ENCODE measurements at places on chromosomes 5 and 9.

DNA sequence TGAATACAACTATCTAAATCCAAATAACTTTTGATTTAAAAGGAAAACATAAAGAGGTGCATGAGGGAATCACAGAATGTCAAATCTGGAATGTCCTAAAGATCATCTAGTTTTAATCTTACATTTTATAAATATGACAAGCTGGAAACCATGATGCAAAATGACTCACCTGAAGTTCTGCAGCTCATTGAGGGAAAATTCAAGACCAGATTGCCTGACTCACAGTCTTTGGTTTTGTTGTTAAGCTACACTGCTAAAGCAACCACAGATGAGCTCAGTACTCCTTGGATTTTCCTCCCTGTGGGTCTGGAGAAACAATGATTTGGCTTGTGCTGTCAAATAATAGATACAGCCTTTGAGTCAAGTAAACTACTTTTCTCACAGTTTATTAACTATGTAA is 19.1 kb upstream of the EDIL3 start:
- DNase-seq: no peak

DNA sequence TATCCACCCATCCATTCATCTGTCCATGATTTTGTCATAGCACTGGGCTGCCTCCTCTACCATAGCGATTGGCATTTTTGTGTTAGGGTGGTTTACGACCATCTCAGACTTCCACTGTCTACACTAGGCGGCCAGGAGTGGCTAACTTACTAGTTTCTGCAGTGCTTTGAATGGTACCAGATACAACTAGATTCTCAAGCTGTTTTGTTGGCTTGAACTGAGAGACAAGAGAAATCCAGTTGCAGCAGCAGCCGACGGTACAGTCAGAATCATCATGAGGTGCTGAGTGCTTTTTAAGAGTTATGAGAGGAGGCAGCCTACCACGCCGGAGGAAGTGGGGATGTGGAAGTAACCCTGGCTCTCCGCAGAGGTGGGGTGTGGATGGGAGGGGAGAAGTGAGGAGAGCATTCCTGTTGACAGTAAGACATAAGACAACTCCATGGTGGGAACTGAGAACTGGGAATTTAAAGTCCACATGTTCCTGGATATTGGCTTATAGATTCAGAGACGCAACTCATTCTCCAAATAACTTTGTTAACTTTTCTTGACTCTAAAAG is 27.9 kb downstream of the COL5A1 start:
- no peak for DNase-seq

GRCh38 chr5:111606194-111606593 is 93.9 kb upstream of the STARD4 start:
- DNase-seq: no peak

DNA sequence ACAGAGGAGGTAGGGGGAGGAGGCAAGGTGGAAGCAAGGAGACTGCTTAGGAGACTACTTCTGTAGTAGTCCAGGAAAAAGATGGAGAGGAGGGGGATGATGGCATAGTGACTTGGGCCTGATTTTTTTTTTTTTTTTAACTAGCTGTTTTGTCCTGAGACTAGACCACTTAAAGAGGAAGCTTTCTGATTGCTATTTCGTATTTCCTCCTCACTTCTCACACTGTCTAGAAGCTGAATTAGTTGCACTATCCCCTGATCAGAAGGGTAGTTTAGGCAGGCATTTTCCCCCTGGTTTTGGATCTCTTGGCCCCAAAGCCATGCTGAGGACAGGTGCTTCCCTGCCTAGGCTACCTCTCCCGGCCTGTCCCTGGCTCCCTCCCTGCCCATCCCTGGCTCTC is 14.9 kb downstream of the LARP1 start:
- no peak for DNase-seq

DNA sequence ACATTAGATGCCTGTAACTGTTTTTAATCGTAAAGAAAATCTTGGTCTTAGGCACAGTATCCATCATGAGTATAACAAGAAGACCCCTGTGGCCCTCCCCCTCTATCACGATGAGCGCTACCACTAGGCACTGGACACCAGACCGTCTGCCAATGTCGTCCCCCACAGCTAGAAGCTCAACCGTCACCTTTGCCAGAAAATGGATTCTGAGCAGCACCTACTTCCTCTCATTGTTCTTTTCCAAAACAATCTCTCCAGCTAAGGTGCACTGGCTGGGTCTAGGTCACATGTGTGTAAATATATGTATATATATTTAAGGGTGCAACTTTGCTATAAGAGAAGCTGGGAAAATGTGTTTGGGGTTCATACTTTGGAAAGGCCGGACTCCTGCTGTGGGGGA is 15.7 kb upstream of the SSBP2 start:
- no peak for DNase-seq

DNA sequence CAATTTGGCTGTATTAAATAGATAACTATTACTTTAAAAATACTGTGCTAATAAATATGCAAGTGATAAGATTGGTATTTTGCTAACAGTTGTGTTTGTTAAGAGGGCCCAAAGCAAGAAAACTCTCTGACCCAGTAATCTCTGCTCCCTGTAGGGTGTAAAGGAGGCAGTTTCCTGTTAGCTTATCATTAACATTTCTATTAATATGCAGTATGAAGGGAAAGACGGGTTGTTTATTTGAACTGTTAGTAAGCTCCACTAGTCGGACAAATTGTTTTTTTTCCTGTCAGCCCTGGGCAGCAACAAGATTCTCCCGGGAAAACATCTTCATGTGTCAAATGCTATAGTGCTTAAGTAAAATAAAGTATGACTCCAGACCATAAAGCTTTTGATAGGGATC is 35.6 kb downstream of the ERP44 start:
- DNase-seq: no peak

DNA sequence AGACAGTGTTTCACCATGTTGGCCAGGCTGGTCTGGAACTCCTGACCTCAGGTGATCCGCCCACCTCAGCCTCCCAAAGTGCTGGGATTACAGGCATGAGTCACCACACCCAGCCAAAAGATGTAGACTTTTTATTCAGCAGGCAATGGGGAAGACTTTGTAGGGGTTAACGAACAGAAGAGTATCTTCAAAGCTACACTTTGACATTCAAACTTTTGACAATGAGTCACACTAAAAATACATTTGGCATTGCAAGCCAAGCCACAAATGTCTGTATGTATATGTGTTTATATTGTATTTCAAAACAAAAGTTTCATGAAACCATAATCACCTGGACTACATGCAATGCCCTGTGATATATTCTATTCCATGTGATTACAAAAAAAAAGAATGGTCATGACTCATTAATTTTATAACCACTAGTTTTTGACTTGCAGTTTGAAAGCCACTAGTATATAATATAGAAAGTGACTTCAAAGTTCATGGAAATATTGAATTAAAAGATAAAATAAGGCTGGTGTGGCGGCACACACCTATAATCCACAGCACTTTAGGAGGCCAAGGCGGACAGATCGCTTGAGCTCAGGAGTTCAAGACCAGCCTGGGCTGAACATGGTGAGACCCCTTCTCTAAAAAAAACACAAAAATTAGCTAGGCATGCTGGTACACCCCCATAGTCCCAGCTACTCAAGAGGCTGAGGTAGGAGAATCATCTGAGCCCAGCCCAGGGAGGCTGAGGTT is 8.3 kb downstream of the DIMT1 start:
- no peak for DNase-seq

DNA sequence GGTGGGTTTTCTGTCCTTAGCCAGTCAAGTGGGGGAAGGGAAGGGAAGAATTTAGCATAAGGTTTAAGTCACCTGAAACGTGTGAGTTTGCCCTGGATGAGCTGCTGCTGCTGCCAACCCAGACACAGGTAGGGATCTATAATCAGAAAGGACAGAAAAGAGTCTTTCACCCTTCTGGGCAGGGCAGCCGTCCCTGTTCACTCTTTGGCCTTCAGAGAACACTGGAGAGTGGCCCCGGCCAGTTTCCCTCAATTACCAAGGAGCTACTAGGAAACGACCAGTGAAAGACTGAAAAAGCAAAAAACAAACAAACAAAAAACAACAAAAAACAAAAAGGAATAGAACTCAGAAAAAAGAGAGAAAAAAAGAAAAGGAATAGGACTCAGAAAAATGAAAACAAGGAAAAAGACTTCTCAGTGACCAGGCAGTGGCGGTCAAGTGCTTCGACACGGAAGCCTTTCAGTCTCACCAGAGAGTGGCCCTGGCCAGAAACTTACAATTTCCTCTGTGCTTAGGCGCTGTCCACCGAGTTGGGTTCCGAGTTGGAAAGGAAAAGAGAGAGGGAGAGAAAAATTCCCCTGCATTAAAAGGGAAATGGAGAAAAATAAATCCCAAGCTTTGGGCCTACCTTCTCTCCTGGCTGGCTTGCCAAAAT is 2.5 kb upstream of the GM2A start:
- DNase-seq: no peak

DNA sequence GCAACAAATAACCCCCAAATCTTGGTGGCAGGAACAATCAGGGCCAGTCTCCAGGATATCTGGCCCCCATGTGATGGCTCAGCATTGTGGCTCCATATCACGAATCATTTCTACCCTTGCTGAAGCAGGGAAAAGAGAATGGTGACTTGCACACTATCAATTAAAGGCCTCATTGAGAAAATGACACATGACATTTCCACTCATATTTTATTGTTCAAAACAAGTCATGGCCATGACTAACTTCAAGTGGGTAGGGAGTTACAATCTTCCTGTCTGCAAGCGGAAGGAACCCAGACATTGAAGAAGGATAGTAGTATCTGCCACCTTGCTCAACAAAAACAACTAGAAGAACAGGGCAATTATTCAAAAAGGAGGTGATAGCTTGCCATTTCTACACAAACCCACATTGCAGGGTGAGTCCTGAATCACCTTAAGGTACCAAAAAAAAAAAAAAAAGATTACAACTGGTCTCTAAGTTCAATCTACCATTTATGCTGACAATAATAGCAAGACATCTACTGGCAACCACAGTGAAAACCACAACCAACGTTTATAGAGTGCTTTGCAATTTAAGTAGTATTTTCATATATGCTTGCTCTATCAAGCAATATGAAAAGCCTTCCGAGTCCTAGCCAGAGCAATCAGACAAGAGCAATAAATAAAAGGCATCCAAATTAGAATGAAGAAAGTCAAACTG is 186.7 kb upstream of the DAPK1 start:
- no peak for DNase-seq

DNA sequence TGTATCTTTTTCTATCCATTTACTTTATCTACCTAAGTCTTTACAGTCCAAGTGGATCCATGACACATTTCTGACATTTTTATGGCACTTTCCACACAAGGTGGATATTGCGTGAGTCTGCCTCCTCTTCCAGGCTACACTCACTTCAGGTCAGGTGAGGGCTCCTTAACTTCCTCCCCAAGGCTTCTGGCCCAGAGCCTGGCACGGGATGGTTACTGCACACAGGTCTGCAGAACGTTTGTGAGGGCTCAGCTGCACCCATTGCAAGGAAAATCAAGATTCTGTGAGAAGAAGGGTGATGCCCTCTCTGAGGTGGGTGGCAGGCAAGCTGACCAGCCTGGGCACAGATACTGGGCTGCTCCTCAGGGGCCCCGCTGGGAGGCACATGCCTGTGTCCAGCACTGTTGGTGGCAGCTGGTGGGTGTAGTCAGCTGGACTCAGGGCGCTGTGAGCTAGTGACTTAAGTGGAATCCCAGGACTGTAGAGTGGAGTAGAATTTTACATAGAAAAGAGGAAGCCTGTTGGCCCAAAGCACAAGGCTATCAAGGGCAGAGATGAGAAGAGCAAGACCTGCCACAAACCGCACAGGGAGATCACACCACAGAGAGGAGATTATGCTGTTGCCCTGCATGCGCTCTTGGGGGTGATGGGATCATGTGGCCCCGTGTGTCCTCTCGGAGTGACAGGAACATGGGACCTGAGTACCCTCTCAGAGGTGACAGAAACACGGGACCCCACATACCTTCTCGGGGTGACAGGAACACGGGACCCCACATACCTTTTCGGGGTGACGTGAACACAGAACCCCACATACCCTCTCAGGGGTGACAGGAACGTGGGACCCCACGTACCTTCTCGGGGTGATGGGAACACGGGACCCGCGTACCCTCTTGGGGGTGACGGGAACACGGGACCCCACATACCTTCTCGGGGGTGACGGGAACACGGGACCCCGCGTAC is 21.3 kb downstream of the AHRR start:
- DNase-seq: no peak

DNA sequence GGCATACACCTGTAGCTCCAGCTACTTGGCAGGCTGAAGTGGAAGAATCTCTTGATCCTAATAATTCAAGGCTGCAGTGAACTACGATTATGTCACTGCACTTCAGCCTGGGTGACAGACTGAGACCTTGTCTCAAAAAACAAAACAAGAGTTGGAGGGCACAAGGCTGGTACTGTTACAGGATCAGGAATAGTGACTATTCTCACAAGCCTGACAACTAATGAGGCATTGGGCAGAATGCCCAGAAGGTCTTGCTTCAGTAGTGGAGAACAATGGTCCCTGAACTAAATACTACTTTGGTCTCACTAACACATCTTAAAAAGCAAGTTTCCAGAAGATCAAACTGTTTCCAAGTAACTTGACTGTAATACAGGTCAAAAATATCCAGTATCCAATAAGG is 182.9 kb upstream of the RFX3 start:
- DNase-seq: peak; percentile 50
